ENCODE measurements at places on chromosomes 4 and X.

DNA sequence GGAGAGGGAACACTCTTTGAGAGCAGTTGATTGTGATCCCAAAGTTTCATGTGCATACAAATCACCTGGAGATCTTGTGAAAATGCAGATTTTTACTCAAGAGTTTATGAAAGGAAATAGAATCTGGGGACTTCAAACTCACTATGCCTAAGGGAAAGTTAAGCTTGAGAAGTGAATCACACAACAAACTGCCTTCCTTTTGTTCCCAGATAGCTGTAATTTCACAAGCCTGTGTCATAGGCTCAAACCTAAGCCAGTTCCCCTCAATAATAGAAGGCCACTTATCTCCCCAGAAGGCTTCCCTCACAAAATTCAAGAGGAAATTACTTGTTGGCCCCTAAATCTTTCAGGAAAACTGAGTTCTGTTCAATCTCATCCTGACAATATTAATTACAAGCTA, 132.8 kb upstream of the MAGEB16 start:
- no peak for DNase-seq

DNA sequence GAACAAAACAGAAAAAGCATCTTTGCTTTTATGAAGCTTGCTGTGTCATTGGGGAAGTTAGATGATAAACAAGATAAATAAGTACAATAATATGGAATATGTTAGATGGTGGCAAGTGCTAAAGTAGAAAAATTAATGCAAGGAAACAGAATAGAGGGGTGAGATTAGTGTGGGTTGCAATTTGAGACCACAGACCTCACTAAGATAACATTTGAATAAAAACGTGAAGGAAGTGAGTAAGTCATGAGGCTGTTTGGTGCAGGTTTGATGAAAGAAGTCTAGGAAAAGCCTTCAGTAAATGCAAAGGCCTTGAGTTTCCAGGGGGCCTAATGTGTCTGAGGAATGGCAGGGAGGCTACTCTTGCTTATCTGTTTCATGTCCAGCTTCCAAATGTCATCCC, 102.5 kb downstream of the CFAP299 start:
- no peak for DNase-seq

- DNase-seq, result no peak
Measured at GRCh38 chr4:46648088-46648744, 258.3 kb upstream of the GABRA2 start.

GRCh38 chr4:125041372-125041930, 273.3 kb upstream of the FAT4 start:
- DNase-seq, result no peak

DNA sequence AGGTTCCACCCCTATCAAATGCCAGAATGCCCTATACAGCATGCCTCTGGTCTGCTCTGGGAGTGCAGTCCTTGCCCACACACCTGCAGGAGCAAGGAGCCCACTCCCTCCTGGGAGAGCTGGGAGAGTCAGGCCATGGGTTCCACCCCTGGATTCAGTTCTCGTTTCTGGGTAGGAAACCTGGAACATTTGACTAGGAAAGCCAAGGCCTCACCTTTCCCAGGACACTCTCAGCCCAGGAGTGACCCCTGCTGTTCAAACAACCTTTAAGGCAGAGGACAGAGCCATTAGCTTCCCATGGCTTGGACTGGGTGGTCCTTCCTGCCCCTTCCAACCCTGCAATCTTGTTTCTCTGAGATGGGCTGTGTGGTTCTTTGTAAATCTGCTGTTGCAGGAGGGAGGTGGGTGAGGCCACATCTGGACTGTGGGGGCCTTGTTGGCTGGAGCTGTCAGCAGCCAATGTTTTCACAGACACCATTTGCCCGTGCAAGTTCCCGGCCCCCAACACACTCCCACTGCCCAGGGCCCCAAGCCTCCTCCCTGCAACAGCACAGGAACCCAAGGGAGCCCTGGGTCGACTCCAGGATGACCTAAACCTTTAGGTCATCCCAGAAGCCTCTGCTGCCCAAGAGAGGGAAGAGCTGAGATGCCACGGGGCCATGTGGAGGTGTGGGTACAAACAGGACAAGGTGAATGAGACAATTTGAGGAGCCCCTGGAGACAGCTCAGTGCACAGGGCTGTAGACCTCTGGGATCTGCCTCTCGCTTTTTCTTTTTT, 104.4 kb downstream of the PJA1 start:
- DNase-seq, result no peak

- no peak for DNase-seq
Measured at GRCh38 chrX:153420851-153421599, 9.8 kb downstream of the ZFP92 start.

GRCh38 chr4:164462471-164462870, 291.5 kb upstream of the SMIM31 start:
- DNase-seq, result no peak

DNA sequence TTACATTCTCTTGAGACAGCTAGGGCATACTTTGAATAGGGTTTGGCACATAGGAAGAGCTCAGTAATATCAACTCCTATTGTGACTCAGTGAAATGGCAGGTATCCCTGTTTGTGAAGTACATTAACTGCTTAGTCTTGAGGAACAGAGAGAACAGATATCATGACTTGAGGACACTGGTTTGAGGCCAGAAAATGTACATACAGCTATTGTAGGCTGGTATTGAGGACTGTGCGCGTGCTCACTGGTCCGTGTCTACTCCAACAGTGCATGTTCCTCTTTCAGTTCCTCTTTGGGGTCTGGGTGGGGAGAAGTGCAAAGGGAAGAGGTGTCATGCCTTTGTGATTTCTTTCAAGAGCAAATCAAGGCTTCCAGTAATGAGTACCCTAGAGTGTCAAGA, 34.6 kb upstream of the TBC1D9 start:
- no peak for DNase-seq

- no peak for DNase-seq
Measured at GRCh38 chr4:157885811-157886210, 287.0 kb downstream of the GASK1B start.

DNA sequence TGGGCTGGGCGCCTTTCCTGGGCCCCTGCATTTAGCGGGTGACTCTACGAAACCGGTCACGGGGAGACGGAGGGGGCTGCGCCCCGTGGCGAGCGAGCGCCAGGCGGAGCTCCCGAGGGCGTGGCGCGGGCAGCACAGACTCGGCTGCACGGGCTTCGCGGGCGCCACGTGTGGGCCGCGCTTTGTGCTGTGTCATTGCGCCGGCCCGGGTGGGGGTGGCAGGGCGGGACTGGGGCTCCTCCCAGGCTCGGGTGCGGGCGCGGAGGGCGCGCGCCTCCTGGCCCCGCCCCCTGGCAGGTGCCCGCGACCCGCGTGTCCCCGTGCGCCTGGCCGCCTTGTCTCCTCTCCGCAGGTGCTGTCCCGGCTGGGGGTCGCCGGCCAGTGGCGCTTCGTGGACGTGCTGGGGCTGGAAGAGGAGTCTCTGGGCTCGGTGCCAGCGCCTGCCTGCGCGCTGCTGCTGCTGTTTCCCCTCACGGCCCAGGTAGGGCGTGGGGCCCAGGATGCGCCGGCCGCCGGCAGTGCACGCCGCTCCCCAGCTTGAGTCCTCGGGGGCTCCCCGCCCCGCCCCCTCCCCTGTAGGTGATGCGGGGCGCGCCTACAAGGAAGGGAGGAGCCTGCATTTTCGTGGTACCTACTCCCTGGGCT, 651 bp downstream of the UCHL1 start:
- peak; percentile 51 for DNase-seq

GRCh38 chr4:4800646-4801408, 58.6 kb upstream of the MSX1 start:
- no peak for DNase-seq

GRCh38 chrX:38287674-38288073, 39.6 kb downstream of the RPGR start:
- DNase-seq, result no peak

- no peak for DNase-seq
Measured at GRCh38 chr4:88820698-88821415, 123.2 kb upstream of the NAP1L5 start.

- no peak for DNase-seq
Measured at GRCh38 chr4:163697121-163697520, 202.6 kb downstream of the TMA16 start.

GRCh38 chr4:177281351-177281909, 28.2 kb upstream of the NEIL3 start:
- DNase-seq, result no peak

DNA sequence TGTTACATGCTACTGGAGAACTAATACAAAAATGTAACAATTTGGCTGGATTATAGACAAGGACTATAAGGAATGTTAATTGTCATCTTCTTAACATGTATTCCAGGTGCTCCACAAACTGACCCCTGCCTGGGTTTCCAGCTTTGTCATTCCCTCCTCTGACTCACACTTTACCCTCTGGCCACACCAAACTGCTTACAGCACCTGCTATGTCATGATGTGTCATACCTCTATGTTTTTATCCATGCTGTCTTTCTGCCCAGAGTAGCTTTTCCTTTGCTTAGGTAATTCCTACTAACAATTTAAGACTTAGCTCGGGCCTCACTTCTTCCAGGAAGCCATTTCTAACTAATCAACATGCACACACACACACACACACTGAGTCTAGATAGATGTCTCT, 14.0 kb upstream of the SHROOM4 start:
- no peak for DNase-seq

DNA sequence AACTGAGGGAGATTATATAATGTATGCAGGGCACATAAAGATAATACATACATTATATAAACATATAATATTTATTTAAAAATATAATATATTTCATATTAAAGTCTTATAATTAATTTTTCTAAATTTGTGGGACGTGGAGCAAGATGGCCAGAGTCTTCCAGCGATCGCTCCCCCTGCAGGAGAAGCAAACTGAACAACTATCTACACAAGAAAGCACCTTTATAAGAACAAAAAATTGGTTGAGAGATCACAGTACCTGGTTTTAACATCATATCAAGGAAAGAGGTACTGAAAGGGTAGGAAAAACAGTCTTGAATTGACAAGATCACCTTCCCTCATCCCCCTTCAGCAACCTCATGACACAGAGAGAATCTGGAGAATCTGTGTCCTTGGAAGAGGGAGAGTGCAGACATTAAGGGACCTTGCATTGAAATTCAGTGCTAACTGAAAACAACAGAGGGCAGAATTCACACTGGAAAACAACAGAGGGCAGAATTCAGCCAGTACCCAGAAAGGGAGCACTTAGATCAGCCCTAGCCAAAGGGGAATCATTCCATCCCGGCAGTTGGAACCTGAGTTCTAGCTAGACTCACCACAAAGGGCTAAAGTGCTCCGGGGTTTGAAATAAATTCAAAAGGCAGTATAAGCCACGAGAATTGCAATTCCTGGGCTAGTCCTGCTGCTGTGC, 262.5 kb upstream of the NDST3 start:
- no peak for DNase-seq

DNA sequence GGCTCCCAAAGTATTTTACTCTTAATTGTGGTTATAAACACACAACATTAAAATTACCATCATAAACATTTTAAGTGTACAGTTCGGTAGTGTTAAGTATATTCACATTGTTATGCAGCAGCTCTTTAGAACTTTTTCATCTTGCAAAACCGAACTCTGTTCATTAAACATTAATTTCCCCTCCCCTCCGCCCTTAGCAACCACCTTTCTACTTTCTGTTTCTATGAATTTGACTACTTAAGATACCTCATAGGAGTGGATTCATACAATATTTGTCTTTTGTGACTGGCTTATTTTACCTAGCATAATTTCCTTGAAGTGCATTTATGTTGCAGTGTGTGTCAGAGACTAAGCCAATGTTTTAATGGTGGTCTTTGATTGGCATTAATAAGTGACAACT, 32.6 kb downstream of the IL13RA1 start:
- no peak for DNase-seq

DNA sequence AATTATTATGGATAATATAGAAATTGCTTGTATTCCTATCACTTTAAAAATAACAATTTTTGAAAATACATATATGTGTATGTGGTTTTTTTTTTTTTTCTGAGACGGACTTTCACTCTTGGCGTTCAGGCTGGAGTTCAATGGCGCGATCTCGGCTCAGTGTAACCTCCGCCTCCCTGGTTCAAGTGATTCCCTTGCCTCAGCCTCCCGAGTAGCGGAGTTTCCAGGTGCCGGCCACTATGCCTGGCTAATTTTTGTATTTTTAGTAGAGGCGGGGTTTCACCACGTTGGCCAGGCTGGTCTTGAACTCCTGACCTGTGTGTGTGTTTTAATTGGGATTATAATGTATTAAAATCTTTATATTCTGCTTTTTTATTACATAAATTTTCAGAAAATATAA, 97.9 kb upstream of the NUDT6 start:
- DNase-seq, result no peak

GRCh38 chr4:111016416-111016815, 393.5 kb upstream of the PITX2 start:
- no peak for DNase-seq

GRCh38 chrX:22383988-22384387, 111.3 kb downstream of the CBLL2 start:
- DNase-seq, result no peak

DNA sequence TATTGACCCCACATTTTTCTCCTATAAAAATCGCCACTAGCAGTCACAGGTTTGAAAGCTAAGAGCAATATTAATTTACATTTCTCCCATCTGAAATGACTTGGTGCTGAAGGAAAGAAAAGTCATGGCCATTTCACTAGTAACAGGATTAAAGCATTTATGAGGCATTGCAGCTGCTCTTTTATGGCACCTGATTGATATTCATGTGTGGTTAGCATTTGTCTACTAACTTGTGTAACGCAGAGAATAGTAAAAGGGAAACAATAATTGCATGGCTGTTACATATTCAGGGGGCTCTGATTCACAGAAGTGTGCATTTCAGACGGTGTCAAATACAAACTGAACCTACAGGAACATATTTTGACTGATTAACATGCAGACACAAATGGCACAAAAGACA, 5.2 kb downstream of the PCDH19 start:
- no peak for DNase-seq
